ENCODE measurements at places on chromosomes 2 and 18. TPM values are rescaled to one million over a fixed set of nuclear protein-coding genes. Genes with fewer than 3 reads are reported as not detected.

- H3K4me3 ChIP-seq, result no peak overlapping the region
- DNase-seq, result no peak
- peaks cover 4% of the 10 kb centered on the region for H3K27me3 ChIP-seq
- no peaks in the 10 kb centered on the region for H3K36me3 ChIP-seq
- no peak overlapping the region for H3K27ac ChIP-seq
- no peaks in the 10 kb centered on the region for H3K4me1 ChIP-seq
Measured at GRCh38 chr2:234625626-234626250, 128.9 kb upstream of the ARL4C start.

GRCh38 chr2:137173463-137173862 is 408.1 kb downstream of the THSD7B start:
- no peaks in the 10 kb centered on the region for H3K27me3 ChIP-seq
- H3K36me3 ChIP-seq, result no peaks in the 10 kb centered on the region
- no peak overlapping the region for H3K27ac ChIP-seq
- DNase-seq, result no peak
- no peak overlapping the region for H3K4me3 ChIP-seq

DNA sequence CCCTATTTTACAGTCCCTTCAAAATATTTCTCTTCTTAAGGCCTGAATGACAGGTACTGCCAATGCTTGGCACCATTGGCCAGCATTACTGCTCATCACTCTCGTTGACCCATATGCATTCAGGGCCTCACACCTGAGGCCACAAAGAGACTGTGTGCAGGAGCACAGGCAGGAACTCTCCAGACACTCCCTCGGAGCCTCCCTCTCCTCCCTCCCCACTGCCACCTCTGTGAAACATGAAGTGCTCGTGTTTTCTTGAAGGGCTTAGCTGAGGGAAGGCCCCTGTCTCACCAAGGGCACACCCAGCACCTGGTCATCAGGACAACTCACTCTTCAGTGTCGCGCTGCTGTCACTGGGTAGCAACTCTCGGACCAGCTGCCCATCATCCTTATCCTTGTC is 85.3 kb downstream of the LOXHD1 start:
- H3K36me3 ChIP-seq, result no peaks in the 10 kb centered on the region
- no peak overlapping the region for H3K4me3 ChIP-seq
- H3K27ac ChIP-seq, result no peak overlapping the region
- peaks cover 27% of the 10 kb centered on the region for H3K4me1 ChIP-seq
- H3K27me3 ChIP-seq, result no peaks in the 10 kb centered on the region

DNA sequence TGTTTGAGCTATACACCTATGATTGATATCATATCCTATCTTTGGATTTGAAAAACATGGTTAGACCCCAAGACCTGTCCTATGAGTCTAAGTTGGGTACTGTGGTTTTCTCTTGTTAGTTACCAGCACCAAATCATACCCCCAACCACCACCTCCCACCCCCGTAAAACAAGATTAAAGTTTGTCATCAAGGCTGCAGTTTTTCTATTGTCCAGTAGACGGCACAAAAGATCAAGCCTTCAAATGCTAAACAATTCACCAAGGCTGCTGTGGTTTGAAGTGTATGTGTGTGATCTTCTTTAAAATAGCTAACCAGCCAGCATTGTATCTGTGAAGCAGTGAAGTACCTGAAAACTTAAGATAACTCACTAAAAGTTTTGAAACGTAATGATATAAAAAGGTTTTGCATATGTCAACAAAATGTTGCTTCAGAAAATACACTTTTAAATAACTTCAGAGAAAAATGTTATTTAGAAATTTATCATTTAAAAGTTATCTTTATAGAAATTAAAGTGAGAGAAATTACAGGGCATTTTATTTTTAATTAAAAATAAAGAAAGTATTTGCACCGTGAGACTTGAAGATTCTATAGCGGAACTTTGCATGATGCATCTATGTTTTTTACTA is 5.8 kb upstream of the MEIS1 start:
- no peak for DNase-seq
- H3K4me1 ChIP-seq, result peaks cover 28% of the 10 kb centered on the region
- H3K27me3 ChIP-seq, result peaks cover 9% of the 10 kb centered on the region

- H3K27me3 ChIP-seq, result no peaks in the 10 kb centered on the region
- H3K4me3 ChIP-seq, result no peak overlapping the region
- H3K36me3 ChIP-seq, result no peaks in the 10 kb centered on the region
- DNase-seq, result no peak
- H3K4me1 ChIP-seq, result no peaks in the 10 kb centered on the region
- H3K27ac ChIP-seq, result no peak overlapping the region
Measured at GRCh38 chr2:64934530-64934929, 54.7 kb upstream of the SLC1A4 start.

DNA sequence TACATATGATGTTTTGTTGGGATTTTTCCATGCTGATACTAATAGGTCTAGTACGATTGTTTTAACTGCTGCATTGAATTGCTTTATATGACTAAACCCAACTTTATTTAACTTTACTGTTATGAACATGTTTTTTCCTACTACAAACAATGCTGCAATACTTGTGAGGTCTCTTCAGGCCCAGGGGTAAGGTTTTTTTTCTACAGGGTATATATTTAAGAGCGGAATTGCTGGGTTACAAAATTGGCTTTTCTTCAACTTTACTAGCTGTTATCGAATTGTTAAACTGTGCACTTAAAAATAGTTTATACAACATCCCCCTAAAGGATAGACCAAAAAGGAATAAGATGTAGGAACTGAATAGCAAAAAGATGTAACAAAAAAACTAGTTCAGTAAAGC is 78.5 kb upstream of the TMEM178A start:
- peaks cover 4% of the 10 kb centered on the region for H3K4me1 ChIP-seq
- DNase-seq, result no peak
- no peak overlapping the region for H3K4me3 ChIP-seq
- H3K36me3 ChIP-seq, result no peaks in the 10 kb centered on the region
- H3K27ac ChIP-seq, result no peak overlapping the region

DNA sequence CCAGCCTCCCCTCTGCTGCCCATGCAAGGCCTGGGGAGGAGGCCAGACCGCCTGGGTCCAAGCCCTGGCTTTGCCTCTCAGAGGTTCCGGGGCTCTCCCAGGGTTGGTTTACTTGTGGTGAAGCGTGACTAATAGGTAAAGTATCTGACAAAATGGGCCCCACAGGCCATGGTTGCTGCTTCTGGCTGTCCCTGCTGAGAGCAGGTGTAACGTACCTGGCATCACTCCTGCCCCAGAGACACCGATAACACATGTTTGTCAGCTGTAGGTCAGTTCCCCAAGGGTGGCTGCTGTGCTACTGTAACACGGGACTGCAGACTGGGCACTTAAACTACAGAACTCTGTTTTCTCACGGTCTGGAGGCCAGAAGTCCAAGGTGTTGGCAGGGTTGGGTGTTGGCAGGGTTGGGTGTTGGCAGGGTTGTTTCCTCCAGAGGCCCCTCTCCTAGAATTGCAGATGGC is 34.1 kb downstream of the ODC1 start:
- H3K4me3 ChIP-seq, result no peak overlapping the region
- H3K27ac ChIP-seq, result no peak overlapping the region
- H3K36me3 ChIP-seq, result no peaks in the 10 kb centered on the region
- DNase-seq, result peak; percentile 73
- peaks cover 26% of the 10 kb centered on the region for H3K4me1 ChIP-seq
- no peaks in the 10 kb centered on the region for H3K27me3 ChIP-seq

- peaks cover 9% of the 10 kb centered on the region for H3K4me1 ChIP-seq
- no peaks in the 10 kb centered on the region for H3K36me3 ChIP-seq
- H3K27me3 ChIP-seq, result no peaks in the 10 kb centered on the region
- no peak for DNase-seq
Measured at GRCh38 chr18:13441736-13442135, 223.2 kb downstream of the LDLRAD4 start.

GRCh38 chr2:191917430-191917881 is 70.6 kb upstream of the CAVIN2 start:
- H3K4me1 ChIP-seq, result no peaks in the 10 kb centered on the region
- no peaks in the 10 kb centered on the region for H3K36me3 ChIP-seq
- H3K27ac ChIP-seq, result no peak overlapping the region
- DNase-seq, result no peak
- no peak overlapping the region for H3K4me3 ChIP-seq

DNA sequence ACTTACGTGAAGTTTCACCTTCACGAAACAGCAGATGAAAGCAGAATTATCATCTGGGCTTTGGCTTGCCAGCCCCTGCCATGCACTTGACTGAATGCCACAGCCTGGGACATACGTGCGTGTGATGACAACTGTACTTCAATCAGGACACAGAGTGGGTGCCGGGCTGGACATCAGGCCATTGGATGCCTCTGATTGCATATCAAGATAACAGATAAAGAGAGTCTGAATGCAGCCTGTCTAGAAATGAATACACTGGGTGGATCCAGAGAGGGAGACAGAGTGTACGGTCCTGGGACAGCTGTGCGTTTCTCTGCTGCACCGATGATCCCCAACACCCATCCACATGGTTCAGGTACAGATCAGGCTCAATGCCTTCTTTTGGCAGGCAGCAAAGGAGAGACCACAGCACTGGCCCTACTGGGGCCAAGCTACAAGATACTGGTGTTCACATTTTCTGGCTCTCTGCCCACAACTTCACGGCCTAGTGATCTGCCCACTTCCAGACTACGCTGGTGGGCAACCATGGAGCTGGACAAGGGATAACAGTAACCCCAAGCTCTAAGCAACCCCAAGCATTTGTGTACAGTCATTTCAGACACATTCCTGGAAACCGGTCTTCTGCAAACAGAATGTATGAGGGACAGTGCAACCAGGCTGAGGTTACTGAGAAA is 35.6 kb downstream of the FBLN7 start:
- no peaks in the 10 kb centered on the region for H3K27me3 ChIP-seq
- no peak overlapping the region for H3K4me3 ChIP-seq
- peak overlapping the region; percentile 17 for H3K27ac ChIP-seq
- peak; percentile 44 for DNase-seq
- no peaks in the 10 kb centered on the region for H3K36me3 ChIP-seq

- H3K4me1 ChIP-seq, result no peaks in the 10 kb centered on the region
- no peaks in the 10 kb centered on the region for H3K27me3 ChIP-seq
- H3K36me3 ChIP-seq, result no peaks in the 10 kb centered on the region
- no peak for DNase-seq
- H3K27ac ChIP-seq, result no peak overlapping the region
- H3K4me3 ChIP-seq, result no peak overlapping the region
Measured at GRCh38 chr2:136225950-136226835, 108.2 kb upstream of the CXCR4 start.

GRCh38 chr2:32264422-32265105 is at the start of gene NLRC4:
NLRC4 (minus strand) TSS chr2:32264886; CDS start chr2:32256775, 8,111 bp downstream.
- no peak within 1 kb of the TSS for H3K4me3 ChIP-seq
- no peak for DNase-seq
- no peaks in the 10 kb centered on the region for H3K4me1 ChIP-seq
- no peaks in the 10 kb centered on the region for H3K27me3 ChIP-seq
- H3K27ac ChIP-seq, result no peak within 1 kb of the TSS

- no peaks in the 10 kb centered on the region for H3K36me3 ChIP-seq
- H3K27ac ChIP-seq, result no peak overlapping the region
- H3K4me1 ChIP-seq, result no peaks in the 10 kb centered on the region
- H3K27me3 ChIP-seq, result no peaks in the 10 kb centered on the region
Measured at GRCh38 chr2:205815673-205816072, 133.4 kb downstream of the NRP2 start.

DNA sequence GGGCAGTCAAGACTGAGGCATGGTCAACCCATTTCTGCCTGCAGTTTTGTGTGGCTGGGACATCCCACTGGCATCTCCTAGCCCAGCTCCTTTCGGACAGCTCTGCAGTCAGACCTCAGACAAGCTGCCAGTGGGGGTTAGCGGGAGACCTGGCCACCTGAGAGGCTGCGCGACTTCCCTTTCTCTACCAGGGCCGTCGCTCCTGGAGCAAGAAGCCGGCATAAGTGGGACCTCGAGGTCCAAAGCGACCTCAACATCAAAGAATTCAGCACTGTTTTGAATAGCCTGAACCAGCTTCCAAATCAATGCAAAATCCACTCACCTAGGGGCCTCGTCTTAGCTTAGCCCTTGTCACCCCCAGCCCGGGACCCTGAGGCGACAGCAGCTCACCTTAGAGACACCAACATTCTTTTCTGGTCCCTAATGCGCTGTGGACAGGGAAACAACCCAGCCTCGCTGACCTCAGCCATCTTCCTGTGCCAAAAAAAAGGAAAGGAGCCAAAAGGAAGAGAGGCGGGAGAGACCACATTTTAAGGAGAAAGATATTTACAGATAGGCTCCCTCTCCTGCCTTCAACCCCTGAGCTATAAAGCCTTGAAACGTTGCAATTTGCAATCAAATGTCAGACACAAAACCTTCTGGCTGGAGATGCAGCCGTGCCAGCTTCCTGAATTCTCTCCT is 81.2 kb downstream of the GFPT1 start:
- H3K36me3 ChIP-seq, result no peaks in the 10 kb centered on the region
- no peaks in the 10 kb centered on the region for H3K27me3 ChIP-seq
- DNase-seq, result no peak
- H3K27ac ChIP-seq, result peak overlapping the region; percentile 46

DNA sequence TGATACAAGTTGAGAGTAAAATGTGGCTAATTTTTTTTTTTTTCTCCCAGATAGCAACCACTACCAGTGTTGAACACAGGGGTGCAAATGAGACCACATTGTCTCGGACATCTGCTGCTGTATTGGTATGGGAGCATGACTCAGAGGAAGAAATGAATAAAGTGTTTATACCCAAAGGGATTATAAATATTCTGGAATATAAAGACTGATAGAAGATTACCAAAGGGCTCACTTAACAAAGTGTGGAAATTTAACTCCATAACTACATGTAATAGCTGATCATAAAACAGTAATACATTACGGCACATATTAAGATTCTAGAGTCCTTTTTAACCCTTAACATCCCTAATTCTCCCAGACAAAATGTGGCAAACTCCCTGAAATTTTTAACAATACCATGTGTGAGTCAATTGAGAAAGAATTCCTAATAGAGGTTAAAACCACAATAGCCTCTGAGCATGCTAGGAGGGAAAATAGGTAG is 1023.0 kb upstream of the ACVR2A start:
- H3K4me3 ChIP-seq, result no peak overlapping the region
- H3K27me3 ChIP-seq, result no peaks in the 10 kb centered on the region
- H3K36me3 ChIP-seq, result no peaks in the 10 kb centered on the region
- no peak for DNase-seq
- no peaks in the 10 kb centered on the region for H3K4me1 ChIP-seq
- no peak overlapping the region for H3K27ac ChIP-seq

DNA sequence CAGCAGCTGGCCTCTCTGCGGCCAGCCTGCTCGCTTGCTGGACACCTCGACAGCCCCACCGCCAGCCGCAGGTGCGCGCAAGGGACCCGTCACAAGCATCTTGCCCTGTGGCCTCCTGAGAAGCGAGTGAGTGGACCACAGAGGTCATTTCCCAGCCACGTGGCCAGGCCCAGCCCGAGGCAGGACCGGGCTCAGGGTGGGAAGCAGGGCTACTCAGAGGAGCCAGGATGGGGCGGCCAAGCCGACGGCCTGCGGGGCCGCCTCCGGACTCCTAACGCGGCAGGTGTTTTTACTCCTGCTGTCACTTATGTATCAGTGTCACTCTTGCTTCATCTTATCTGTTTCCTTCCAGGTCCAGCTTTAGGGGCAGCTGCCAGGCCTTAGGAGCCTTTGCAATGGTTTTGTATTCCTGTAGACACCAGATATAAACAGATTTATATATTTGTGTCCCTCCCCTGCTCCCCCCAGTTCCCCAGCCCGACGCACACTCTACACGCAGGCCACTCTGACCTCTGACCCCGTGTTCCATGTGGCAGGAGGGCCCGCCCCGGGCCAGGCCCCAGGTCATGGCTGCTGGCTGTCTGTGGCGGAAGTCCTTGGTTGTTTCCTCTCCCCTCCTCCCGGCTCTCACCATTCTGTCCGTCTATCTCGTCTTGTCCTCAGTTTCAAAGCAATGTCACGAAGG is 236.4 kb downstream of the ATAD2B start:
- no peaks in the 10 kb centered on the region for H3K36me3 ChIP-seq
- no peak overlapping the region for H3K4me3 ChIP-seq
- DNase-seq, result no peak

Gene ZBTB7C
- total RNA-seq, result 66.7 TPM

Gene REG1B
- total RNA-seq, result not detected

Gene LINC00305
- not detected for total RNA-seq

Gene DYSF
- 10.3 TPM for total RNA-seq

Gene CHRNA1
- not detected for total RNA-seq

Data from thyroid gland (tissue), 4 donors.